Head of caudate nucleus (tissue), 42 donors: ENCODE measurements at places on chromosomes 13 and 19.

DNA sequence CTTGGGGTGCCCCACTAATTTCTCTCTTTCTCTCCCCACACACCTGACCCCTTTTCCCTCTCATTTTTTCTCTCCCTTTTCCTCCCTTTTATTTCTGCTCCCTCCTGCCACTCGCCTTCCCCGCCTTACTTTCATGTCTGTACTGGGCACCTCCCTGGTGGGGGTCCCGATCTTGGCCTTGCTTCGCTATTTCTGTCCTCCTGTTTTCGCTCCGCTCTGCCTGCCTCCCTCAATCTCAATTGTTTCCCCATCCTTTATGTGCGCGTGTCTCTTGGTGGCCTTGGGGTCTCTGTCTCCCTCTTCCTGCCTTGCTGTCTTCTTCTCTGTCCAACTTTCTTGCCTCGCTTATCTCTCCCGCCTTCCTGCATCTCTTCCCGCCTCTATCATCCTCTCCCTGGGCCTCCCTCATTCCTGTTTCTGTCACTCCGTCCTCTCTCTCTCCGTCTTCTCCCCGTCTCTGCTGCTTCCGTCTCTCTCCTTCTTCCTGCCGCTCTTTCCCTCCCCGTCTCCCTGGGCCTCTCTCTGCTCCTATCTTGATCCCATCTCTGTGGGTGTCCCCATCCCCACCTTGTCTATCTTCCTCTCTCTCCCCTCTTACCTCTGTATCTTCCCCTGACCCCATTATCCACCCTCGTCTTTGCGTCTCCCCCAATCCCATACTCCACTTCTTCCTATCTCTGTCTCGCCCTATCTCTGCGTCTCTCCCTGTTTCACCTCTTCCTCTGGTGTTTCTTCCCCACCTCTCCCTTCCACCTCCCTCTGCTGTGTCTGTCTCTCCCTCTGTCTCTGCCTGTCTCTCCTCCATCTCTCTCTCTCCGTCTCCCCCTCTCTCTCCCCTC is 4.0 kb downstream of the GRIN2D start:
- DNase-seq: no peak

DNA sequence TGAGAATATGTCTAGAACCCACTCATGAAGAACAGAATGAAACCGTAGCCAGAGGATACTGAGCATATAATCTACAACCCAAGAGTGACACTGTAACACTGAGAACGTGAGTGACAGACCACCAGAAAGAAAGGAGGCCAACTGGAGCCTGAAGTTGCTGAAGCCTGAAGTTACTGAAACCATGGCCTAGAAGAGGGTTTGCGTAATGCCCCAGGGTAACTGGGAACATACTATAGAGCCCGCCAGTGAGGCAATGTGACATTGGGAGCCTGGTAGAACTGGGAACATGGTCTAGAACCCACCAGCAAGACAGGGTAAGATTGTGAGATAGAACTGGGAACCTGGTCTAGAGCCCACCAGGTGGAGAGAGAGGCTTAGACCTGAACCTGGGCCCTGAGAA is 15.5 kb upstream of the TNFSF14 start:
- DNase-seq: no peak

GRCh38 chr13:68850160-68850559 is 1257.5 kb upstream of the ATXN8OS start:
- no peak for DNase-seq

DNA sequence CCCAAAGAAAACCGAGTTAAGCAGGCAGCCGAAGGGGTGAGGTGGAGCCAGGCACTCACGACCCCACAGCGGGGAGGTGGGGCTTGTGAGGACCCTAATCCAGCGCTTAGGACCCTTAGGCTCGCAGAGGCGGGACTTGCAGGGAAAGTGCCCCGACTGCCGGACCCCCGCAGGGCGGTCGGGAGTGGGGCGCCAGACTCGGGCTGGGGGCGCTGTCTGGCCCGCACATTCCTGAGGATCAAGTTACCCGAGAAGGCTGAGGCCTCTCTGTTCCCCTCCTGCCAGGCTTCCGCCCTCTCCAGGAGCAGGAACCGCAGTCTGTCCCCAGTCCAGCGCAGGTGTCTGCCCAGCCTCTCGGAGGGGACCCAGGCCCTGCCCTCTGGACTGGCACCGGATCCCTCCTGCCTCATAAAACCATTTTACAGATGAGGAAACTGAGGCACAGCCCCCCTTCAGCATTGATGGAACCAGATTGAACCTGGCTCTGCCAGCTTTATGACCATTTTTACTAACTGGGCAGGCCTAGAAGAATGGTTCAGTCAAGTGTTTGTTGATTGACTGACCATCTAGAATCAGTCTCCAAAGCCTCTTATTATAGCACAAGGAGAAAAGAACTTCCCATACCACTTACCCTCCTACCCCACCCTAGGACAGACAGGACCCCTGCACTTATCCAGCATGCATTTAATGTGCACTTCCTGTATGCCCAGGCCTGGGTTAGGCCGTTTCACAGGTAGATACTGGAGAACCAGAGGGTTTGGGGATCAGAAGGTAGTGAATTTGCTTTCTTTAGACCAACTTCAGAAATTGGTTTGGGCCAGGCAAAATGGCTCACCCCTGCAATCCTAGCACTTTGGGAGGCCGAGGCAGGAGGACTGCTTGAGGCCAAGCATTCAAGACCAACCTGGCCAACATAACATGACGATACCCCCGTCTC is 6.7 kb upstream of the JUND start:
- no peak for DNase-seq

- DNase-seq: no peak
These were observed 1.2 kb upstream of the NKPD1 start for GRCh38 chr19:45161738-45162607.

DNA sequence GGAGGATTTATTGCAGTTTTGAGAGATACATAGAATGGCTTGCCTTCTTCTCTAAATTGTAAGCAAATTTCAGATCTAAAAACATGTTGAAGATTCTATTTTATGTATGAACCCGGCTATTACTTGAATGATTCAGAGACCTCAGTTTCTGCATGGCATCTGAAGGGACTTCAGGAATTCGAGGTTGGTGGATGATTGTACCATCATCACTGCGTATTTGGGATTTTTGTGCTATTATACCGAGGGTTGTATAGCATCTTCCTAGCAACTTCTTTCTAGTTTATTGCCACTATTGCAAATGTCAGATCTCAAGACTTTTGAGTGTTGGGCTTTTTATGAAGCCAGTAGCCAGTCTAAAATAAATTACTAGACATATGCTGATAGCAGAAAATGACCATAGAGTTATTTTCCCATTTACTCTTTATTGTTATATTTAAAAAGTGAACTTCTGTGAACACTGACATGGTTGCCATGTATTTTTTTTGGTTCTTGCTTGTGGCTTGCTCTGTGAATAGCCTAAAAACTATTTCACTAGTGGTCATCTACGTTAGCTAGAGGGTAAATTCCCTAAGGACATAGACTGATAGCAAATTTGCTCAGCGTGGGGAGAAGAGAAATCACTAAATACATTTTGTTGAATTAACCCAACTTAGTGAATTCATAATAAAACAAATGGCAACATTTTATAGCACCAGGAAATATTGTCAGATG is 70.6 kb upstream of the KLF12 start:
- no peak for DNase-seq

DNA sequence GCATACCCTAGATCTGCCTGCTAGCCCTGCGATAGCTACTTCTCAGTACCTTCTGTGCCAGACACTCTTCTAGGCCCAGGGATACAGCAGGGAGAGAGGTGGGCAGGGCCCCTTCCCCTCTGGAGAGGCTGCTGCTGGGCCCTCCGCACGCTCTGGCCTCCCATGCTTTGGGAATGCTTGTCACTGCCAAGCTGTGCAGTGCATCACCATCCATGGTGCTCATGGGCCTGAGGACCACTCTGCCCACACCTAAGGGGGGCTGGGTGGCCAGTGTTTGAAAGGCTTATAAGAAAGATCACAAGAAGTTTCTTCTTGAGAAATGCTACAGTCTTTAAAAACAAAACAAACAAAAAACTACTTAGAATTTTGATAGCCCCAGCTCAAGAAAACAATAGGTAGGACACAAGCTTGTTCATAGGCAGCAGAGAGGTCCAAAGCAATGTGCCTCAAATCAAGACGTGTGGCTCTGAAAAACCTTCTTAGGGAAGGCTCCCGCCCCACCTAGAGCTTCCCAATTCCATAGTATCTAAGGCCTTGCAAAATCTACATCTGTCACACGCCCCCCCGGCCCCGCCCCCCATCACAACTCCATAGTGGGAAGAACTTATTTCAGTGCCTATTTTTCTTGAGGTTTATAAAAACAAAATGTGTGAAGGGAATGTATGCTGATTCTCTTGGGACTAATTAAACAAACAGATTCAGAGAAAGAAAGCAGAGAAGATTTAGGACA is 145.8 kb downstream of the TM9SF2 start:
- no peak for DNase-seq

- DNase-seq: no peak
These were observed 72.0 kb downstream of the TEX29 start for GRCh38 chr13:111392486-111392885.

DNA sequence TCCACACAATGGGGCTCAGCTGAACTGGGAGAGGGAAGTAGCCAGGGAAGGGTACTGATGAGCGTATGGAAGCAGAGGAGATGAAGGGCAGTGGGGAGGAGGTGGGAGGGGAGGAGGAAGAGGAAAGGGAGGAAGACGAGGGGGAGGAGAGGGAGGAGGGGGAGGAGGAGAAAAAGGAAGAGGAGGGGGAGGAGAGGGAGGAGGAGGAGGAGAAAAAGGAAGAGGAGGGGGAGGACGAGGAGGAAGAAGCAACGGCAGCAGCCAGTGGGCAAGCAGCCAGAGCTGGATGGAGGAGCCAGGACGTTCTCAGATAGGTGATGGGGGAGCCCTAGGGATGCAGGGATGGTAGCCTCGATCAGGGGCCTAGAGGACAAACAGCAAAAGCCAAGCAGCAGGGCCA is 5.6 kb downstream of the CERS4 start:
- no peak for DNase-seq

GRCh38 chr19:28700176-28700575 is 512.8 kb downstream of the UQCRFS1 start:
- DNase-seq: no peak
